Tibial artery (tissue), 4 donors: ENCODE measurements at places on chromosomes 16 and 17.

GRCh38 chr16:27880287-27880686 is 183.2 kb downstream of the GSG1L start:
- H3K36me3 ChIP-seq, result no peaks in the 10 kb centered on the region
- H3K4me1 ChIP-seq, result no peaks in the 10 kb centered on the region
- no peak overlapping the region for H3K4me3 ChIP-seq
- no peak overlapping the region for H3K27ac ChIP-seq
- no peaks in the 10 kb centered on the region for H3K27me3 ChIP-seq

- H3K36me3 ChIP-seq, result no peaks in the 10 kb centered on the region
- peak overlapping the region; percentile 56 for H3K4me3 ChIP-seq
- H3K4me1 ChIP-seq, result peaks cover 59% of the 10 kb centered on the region
- H3K27ac ChIP-seq, result no peak overlapping the region
These were observed 1.4 kb upstream of the HS3ST3B1 start for GRCh38 chr17:14299280-14300141.

GRCh38 chr16:7545251-7545650 is 212.6 kb downstream of the RBFOX1 start:
- H3K4me3 ChIP-seq, result no peak overlapping the region
- no peak overlapping the region for H3K27ac ChIP-seq
- H3K27me3 ChIP-seq, result no peaks in the 10 kb centered on the region
- H3K36me3 ChIP-seq, result no peaks in the 10 kb centered on the region
- DNase-seq, result no peak
- H3K4me1 ChIP-seq, result no peaks in the 10 kb centered on the region

DNA sequence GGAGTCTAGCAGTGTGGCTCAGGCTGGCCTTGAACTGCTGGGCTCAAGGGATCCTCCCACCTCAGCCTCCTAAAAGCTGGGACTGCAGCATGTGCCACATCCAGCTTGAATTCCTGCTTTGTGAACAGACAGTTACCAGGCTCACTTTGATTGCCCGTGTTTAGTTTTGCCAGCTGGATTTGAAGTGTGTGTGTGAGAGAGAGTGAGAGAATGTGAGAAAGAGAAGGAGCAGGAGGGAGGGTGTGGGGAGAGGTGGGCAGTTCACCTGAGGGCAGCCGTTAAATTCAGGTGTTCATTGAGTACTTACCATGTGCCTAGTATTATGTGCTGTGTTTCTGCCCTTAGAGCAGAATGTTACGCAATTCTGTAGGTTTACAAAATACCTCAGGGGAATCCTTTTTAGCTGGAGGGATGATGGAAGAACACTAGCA is 4.7 kb downstream of the DUSP14 start:
- no peak for DNase-seq
- H3K27me3 ChIP-seq, result no peaks in the 10 kb centered on the region
- no peaks in the 10 kb centered on the region for H3K4me1 ChIP-seq

GRCh38 chr16:88967830-88968588 is 9.0 kb downstream of the CBFA2T3 start:
- no peaks in the 10 kb centered on the region for H3K4me1 ChIP-seq
- no peaks in the 10 kb centered on the region for H3K36me3 ChIP-seq
- H3K27ac ChIP-seq, result no peak overlapping the region
- DNase-seq, result no peak

GRCh38 chr17:40168262-40168832 is 8.9 kb upstream of the RAPGEFL1 start:
- H3K27me3 ChIP-seq, result no peaks in the 10 kb centered on the region
- H3K36me3 ChIP-seq, result peaks cover 71% of the 10 kb centered on the region

GRCh38 chr16:1089439-1089821 is 6.6 kb downstream of the C1QTNF8 start:
- H3K4me3 ChIP-seq, result peak overlapping the region; percentile 51
- DNase-seq, result peak; percentile 49
- peaks cover 5% of the 10 kb centered on the region for H3K27me3 ChIP-seq
- H3K4me1 ChIP-seq, result peaks cover 30% of the 10 kb centered on the region
- H3K27ac ChIP-seq, result peak overlapping the region; percentile 86

GRCh38 chr17:65055708-65056638 is 567 bp downstream of the GNA13 start:
- peak; percentile 87 for DNase-seq
- peak overlapping the region; percentile 98 for H3K4me3 ChIP-seq
- peak overlapping the region; percentile 98 for H3K27ac ChIP-seq
- peaks cover 23% of the 10 kb centered on the region for H3K36me3 ChIP-seq

- no peaks in the 10 kb centered on the region for H3K27me3 ChIP-seq
- peaks cover 32% of the 10 kb centered on the region for H3K4me1 ChIP-seq
- DNase-seq, result no peak
- peak overlapping the region; percentile 89 for H3K27ac ChIP-seq
- no peaks in the 10 kb centered on the region for H3K36me3 ChIP-seq
- no peak overlapping the region for H3K4me3 ChIP-seq
These were observed 23.6 kb upstream of the PLLP start for GRCh38 chr16:57308041-57308440.

DNA sequence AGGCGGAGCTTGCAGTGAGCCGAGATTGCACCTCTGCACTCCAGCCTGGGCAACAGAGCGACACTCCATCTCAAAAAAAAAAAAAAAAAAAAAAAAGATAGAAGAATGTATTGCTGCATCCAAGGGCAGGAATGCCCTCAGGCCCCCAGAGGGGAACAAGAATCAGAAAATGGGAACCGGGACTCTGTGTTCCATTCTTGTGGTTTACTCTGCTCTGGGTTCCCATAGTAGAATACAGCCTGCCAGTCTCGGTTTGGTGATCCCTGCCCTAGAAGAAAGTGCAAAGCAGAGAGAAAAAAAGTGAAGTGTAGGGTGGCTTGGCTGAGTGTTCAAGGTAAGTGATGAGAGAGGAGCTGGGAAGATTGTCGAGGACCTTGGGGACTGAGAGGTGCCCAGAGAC is 27.4 kb upstream of the KDM6B start:
- H3K4me3 ChIP-seq, result no peak overlapping the region
- no peak overlapping the region for H3K27ac ChIP-seq
- H3K4me1 ChIP-seq, result no peaks in the 10 kb centered on the region
- H3K36me3 ChIP-seq, result no peaks in the 10 kb centered on the region

DNA sequence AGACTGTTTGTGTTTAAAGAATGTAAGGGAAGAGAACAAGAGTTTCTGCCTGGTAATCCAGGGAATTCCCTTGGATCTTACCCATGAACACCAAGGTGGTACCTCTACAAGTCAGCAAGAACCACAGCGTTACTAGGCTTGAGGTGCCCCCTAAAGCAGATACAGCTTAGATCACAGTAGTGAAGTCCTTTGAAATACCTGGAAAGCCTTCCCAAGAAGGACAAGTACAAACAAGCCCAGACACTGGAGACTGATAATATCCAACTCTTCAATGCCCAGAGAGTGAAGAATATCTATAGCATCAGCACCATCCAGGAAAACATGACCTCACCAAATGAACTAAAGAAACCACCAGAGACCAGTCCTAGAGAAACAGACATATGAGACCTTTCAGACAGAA is 3.8 kb upstream of the APPBP2 start:
- no peak overlapping the region for H3K4me3 ChIP-seq
- H3K27ac ChIP-seq, result no peak overlapping the region
- DNase-seq, result no peak
- no peaks in the 10 kb centered on the region for H3K36me3 ChIP-seq
- H3K27me3 ChIP-seq, result no peaks in the 10 kb centered on the region

- H3K36me3 ChIP-seq, result no peaks in the 10 kb centered on the region
- peaks cover 3% of the 10 kb centered on the region for H3K27me3 ChIP-seq
- H3K4me1 ChIP-seq, result peaks cover 32% of the 10 kb centered on the region
- no peak for DNase-seq
- H3K27ac ChIP-seq, result no peak overlapping the region
- no peak overlapping the region for H3K4me3 ChIP-seq
These were observed 2.5 kb downstream of the GRIN2C start for GRCh38 chr17:74857191-74857590.

- no peaks in the 10 kb centered on the region for H3K4me1 ChIP-seq
- no peaks in the 10 kb centered on the region for H3K27me3 ChIP-seq
- H3K36me3 ChIP-seq, result no peaks in the 10 kb centered on the region
These were observed 6.5 kb upstream of the CTCF start for GRCh38 chr16:67555795-67556212.

DNA sequence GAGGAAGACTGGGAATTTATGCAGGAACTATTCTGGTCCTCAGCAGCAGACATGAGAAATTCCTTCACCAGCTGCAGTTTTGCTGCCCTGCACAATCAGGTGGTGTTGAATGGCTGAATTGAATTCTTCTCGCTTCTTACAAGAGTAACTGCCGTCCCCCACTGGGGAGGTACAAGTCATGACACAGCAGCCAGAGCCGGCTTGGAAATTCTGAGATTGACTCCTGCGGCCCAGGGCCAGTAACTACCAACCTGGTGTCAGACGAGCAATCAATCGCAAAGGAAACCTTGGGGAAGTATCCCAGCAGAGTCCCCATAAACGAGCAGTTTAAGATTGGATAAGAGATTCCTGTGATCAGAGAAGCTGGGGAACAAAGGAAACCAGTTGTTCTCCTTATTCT is 30.7 kb downstream of the KNOP1 start:
- H3K36me3 ChIP-seq, result peaks cover 91% of the 10 kb centered on the region
- DNase-seq, result no peak
- H3K4me3 ChIP-seq, result no peak overlapping the region
- no peaks in the 10 kb centered on the region for H3K4me1 ChIP-seq

GRCh38 chr17:58085039-58085715 is 2.0 kb downstream of the DYNLL2 start:
- peak overlapping the region; percentile 96 for H3K27ac ChIP-seq
- H3K27me3 ChIP-seq, result no peaks in the 10 kb centered on the region
- peaks cover 62% of the 10 kb centered on the region for H3K4me1 ChIP-seq
- no peak for DNase-seq
- H3K4me3 ChIP-seq, result peak overlapping the region; percentile 83

DNA sequence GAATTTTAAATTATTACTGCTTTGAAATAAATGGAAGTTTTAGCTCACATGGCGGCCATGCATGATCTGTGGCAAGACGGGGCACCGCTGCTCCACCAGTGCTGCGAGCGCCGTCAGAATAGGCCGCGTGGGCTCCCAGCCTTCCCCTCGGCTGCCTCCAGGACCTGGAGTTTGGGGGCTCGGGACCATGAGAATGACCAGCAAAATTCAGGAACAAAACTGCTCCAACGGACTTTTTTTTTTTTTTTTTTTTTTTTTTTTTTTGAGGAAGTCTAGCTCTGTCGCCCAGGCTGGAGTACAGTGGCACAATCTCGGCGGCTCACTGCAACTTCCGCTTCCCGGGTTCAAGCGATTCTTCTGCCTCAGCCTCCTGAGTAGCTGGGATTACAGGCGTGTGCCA is 38.3 kb upstream of the AKAP1 start:
- peaks cover 4% of the 10 kb centered on the region for H3K27me3 ChIP-seq
- DNase-seq, result no peak
- H3K4me1 ChIP-seq, result peaks cover 9% of the 10 kb centered on the region
- peak overlapping the region; percentile 58 for H3K4me3 ChIP-seq
- H3K27ac ChIP-seq, result peak overlapping the region; percentile 60

GRCh38 chr17:5506307-5506706 is 19.9 kb downstream of the MIS12 start:
- H3K4me3 ChIP-seq, result no peak overlapping the region
- H3K4me1 ChIP-seq, result no peaks in the 10 kb centered on the region
- no peaks in the 10 kb centered on the region for H3K36me3 ChIP-seq

DNA sequence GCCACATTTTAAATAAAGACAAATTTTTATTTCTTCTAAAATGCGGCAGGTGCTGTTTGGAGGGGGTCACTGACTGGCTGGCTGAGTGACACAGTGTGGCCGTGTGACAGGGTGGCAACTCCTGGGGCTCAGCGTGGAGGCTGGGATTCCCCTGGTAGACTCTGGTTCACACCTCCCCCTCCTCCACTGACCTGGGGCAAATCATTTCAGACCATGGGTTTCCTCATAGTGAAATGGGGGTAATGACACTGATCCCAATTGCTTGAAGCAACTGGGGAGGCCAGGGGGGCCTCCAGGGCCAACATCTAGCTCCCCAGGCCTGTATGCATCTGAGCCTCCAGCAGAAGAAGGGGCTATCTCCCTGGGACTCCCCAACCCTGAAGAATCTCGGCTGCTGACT is 6.6 kb downstream of the HSD11B2 start:
- no peak overlapping the region for H3K4me3 ChIP-seq
- DNase-seq, result no peak
- H3K27me3 ChIP-seq, result no peaks in the 10 kb centered on the region
- peaks cover 50% of the 10 kb centered on the region for H3K36me3 ChIP-seq
- H3K27ac ChIP-seq, result no peak overlapping the region
- no peaks in the 10 kb centered on the region for H3K4me1 ChIP-seq

DNA sequence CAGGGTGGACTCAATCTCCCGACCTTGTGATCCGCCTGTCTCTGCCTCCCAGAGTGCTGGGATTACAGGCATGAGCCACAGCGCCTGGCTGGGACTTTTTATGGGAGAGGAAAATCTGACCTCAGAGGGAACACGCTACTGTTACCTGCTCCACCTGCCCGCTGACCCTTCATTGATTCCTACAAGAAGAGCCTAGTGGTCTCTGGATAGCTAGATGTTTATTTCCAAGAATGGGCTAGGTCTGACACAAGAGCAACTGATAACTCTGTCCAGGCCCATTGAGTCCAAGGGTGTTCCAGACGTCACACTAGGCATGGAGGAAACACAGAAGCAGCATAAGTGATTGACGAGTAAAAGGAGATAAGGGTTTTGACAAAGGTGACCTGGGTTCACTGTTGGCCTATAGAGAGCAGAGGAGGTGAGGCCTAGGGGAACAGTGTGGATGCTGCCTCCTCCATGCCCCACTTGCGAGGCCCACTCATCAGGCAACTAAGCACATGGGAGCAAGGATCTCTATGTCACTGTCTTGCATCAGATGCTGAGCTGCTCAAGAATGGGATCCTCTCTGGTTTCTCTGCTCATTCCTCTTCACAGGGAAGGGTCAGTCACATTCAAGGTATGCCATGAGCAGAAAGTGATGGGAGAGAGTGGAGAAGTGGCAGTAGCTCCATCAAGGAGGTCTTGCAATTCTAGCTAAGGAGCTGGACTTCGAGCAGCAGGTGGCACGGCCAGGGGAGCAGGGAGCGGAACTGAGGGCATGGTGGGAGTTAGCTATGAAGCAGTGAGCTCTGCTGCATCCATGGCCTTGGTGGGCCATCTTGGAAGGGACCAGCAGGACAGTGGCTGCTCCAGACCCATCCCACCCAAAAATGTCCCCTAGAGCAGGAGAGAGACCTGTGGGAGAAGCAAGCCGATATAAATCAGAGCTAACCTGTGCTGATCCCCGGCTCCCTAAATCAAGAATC is 145.2 kb downstream of the WSCD1 start:
- no peaks in the 10 kb centered on the region for H3K4me1 ChIP-seq
- no peaks in the 10 kb centered on the region for H3K36me3 ChIP-seq
- H3K27ac ChIP-seq, result no peak overlapping the region
- no peak for DNase-seq
